ENCODE measurements at places on chromosomes 6 and 20.

DNA sequence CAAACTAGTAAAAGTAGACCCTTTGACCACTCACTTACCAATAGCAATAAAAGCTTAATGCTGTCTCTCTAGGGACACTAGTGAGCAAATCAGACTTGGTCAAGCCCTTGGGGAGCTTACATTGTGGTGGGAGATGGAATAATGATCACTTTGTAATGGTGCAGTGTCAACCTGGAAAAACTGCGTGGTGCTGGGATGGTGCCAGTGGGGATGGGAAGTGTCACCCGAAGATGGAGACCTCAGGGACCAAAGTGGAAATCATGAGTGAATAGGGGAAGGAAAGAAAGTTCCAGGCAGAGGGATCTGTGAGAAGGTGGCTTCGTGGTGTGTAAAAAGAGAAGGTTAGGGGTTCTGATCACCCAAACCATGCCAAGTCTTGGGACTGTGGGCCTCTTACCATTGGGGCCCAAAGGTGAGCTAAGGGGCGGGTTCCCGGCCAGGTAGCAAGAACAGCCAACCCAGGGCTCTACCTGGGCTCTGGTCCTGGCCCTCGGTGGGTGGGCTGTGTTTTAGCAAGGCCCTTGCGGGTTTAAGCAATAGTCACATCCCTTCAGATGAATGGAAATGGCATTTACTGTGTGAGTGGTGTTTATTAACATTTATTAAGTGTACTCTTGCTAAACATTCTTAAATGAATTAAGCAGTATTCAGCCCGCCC lies 15.5 kb downstream of the DYNLRB1 start:
- no peak for DNase-seq

GRCh38 chr20:9068233-9068801 lies 570 bp upstream of the PLCB4 start:
- no peak for DNase-seq

DNA sequence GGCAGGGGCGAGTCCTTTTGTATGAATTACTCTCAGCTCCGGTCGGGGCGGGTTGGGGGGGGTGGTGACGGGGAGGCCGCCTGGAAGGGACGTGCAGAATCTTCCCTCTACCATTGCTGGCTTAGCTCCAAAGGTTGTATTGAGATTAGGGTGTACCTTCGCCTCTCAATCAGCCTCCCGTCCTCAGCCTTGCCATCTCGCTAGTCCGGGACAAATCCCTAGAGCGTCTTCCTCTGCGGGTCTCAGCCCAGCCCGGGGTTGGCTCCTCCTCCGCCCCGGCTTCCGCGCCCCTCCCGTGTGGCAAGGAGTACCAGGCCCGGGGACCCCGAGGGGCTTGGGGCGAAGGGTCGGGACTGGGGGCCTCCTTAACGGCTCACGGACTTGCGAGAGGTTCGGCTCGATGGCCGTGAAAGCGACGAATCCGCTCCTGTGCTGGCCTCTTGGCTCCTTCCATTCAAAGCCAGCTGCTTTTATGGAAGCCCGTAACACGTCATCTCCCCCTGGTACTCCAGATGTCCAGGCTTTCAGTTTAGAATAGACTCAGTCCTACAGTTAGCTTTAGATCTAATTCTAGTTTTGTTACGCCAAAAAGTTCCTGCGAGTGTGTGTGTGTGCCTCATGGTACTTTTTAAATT lies 636 bp upstream of the EEF1A1 start:
- DNase-seq, result peak; percentile 87

DNA sequence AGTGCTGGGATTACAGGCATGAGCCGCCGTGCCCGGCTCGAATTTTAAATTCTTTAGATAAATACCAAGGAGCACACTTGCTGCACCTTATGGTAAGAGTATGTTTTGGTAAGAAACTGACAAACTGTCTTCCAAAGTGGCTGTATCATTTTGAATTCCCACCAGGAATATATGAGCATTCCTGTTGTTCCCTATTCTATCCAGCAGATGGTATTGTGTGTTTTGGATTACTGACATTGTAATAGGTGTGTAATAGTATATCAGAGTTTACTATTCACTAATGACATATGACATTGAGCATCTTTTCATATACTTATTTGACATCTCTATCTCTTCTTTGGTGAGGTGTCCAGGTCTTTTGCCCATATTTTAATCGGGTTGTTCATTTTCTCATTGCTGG lies 40.5 kb downstream of the TGM6 start:
- DNase-seq, result no peak

- no peak for DNase-seq
These were observed 71.6 kb upstream of the GATA5 start for GRCh38 chr20:62547364-62547763.

- DNase-seq, result no peak
These were observed 53.8 kb downstream of the NCOA6 start for GRCh38 chr20:34771680-34772081.

DNA sequence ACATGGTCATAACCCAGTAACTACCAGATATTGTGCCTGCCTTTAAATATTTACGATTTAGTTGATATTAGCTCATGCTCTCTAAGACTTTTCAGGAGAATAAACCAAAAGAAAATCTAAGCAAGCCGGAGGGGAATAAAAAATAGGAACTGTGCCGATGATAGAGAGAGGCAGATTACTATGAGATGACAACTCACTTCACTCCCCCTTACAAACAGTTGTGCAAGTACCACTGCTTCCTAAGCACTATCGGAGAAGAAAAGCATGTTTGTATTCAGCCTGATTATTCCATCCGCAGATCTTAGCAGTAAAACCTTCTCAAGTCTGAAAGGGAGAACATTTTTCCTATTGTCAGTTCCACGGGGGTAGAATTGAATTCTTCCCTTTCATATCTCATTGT lies 294.4 kb downstream of the KCNQ5 start:
- DNase-seq, result no peak

Measured in NK-92 treated with Interleukin-12 subunit alpha and Interleukin-12 subunit beta, amount 100 ng/mL, for 24 hours (cell line).